ENCODE measurements at places on chromosomes 6 and 20.

DNA sequence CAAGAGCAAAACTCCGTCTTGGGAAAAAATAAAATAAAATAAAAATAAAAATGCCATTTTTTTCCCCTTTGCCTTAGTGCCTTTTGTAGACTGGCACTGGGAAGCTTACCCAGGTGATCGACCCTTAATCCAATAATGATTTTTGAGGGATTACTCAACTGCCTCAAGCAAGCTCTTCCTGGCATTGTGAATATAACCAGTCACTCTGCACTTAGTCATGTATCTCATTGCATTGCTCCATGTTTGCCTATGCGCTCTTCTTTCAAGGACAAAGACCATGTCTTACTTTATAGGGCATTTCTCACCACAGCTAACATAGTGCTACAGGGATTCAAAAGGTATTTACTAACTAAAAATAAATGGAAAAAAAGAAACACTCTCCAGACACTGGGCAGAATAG is 13.0 kb downstream of the GFOD1 start:
- DNase-seq = no peak

DNA sequence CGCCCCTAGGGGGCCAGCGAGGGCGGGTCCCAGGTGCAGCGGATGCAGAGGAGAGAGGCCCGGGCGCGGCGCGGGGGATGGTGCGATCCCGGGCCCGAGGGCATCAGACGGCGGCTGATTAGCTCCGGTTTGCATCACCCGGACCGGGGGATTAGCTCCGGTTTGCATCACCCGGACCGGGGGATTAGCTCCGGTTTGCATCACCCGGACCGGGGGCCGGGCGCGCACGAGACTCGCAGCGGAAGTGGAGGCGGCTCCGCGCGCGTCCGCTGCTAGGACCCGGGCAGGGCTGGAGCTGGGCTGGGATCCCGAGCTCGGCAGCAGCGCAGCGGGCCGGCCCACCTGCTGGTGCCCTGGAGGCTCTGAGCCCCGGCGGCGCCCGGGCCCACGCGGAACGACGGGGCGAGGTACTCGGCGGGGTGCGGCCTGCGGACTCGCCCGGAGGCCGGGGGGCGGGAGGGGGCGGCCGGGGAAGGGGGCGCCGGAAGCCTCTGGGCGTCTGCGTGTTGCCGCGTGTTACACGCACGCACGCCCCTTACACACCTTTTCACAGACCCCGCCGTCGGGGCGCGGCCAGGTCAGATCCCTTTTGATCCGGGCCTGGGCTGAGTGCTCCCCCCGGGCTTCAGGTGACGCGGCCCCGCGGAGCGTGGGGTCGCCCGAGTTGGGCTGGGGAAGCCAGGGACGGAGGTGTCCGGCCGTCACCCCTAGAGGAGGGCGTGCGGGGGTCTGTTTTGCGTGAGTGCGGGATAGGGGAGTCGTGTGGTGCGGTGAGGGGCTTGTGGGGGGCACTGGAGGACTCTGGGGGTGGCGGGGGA is 412 bp downstream of the TRIB3 start:
- peak; percentile 72 for DNase-seq

GRCh38 chr6:147103694-147104093 is 100.5 kb upstream of the STXBP5 start:
- no peak for DNase-seq

DNA sequence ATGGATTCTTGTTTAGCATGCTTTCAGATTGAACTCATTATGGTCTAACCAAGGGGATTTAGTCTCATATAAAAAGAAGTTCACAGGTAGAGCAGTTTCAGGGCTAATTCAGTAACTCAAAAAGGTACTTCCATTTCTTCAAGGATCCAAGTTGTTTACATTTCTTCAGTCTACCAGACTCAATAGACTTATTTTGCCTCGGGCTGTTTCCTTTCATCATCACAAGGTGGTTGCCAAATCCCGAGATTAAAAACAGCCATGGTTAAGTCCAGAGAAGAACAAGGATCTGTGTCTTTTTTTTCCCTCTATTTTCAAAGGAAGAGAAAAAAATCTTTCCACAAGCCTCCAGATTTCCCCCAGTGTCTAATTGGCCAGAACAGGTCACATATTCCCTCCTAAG is 69.8 kb upstream of the SNX9 start:
- peak; percentile 68 for DNase-seq

DNA sequence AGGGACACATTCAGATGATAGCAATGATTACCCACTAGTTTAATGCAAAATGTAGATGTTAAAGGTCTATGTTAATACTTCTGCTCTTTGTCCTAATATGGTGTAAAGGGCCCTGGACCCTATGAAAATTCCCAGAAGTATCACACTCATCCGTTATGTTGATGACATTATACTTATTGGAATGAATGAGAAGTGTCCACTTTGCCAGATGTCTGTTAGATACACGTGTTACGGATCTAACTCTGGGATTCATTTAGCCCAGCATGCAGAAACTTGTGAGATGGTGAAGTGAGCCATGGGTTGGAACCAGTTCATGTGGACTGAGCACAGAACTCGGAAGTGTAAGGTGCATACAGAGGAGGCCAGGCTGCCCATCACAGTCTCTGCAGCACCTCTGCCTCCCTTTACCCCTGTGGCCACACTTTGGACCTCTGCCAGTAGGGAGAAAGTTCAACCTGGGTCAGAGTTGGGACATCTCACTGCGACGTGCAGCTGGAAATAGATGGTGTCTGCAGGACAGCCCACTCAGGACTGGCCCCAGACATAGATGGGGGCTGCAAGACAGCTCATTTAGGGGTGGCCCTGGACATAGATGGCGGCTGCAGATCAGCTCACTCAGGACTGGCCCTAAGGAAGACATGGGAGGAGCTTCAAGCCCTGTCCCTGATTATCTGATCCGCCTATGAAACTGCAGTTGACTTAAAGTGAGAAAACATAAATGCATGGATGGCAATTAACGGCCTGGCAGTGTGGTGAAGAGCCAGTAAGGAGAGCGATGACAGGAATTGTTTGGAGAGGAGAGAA is 71.2 kb upstream of the THBS2 start:
- no peak for DNase-seq

- no peak for DNase-seq
These were observed 584.7 kb downstream of the RFPL4B start for GRCh38 chr6:112931832-112932231.

- DNase-seq = no peak
These were observed 6.9 kb upstream of the SAMD3 start for GRCh38 chr6:130229645-130230044.

GRCh38 chr6:139711804-139712585 is 337.5 kb upstream of the CITED2 start:
- DNase-seq = no peak

DNA sequence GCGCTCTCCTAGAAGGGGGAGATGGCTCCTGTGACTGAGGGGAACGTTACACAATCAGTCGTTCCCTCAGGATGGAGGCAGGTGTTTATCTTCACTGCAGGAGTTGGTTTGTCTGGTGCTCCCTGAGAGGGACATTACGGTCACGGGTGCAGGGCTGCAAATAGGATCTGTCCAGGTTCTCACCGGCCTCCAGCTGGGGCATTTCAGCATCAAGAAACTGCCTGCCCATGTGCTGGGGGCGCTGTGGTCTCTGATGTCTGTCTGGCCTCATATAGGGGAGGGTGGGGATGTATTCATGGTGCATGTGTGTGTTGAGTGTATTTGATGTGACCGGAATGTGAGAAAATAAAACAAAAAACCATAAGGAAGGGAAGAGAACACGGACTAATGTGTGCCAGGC is 77.1 kb downstream of the TBC1D7 start:
- no peak for DNase-seq

GRCh38 chr6:132219901-132220300 is 181.4 kb downstream of the MOXD1 start:
- no peak for DNase-seq

GRCh38 chr6:150443621-150444020 is 74.8 kb downstream of the IYD start:
- no peak for DNase-seq

- DNase-seq = no peak
These were observed 529.9 kb upstream of the MMS22L start for GRCh38 chr6:97812940-97813339.

All from AG09319 (cell line).